AG04450 (cell line): ENCODE measurements at places on chromosomes 13 and 19.

GRCh38 chr13:40213779-40214178 is 452.7 kb downstream of the FOXO1 start:
- no peak for DNase-seq

GRCh38 chr13:104389691-104390090 is 1323.5 kb upstream of the SLC10A2 start:
- DNase-seq: no peak

DNA sequence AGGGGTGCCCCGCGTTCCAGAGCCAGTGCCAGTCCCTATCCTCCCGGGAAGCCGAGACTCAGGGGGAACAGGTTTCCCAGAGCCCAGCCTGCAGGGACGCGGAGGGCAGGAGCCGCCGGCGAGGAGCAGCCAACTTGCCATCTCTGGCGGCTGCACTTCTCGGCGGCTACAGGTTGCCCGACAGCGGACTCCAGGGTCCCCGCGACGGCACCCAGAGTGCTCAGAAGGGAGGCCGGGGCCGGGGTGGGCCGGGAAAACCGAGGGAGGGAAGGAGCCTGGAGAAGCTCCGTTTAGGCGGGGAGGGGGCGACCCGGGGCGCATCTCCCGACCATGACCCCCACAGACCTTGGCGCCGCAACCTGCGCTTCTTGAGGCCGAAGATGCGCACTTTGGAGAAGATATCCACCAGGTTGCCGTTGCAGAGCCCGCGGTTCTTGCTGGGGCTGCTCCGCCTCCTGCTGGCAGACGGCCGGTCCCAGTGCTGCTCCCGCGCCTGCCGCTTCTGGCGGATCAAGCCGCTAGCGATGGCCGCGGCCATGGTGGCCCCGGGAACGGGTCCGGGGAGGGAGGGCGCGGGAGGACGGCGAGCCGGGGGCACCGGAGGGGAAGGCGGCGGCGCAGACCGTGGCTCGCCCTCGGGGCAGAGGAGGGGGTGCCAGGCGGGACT is 463.8 kb downstream of the ITGBL1 start:
- no peak for DNase-seq

DNA sequence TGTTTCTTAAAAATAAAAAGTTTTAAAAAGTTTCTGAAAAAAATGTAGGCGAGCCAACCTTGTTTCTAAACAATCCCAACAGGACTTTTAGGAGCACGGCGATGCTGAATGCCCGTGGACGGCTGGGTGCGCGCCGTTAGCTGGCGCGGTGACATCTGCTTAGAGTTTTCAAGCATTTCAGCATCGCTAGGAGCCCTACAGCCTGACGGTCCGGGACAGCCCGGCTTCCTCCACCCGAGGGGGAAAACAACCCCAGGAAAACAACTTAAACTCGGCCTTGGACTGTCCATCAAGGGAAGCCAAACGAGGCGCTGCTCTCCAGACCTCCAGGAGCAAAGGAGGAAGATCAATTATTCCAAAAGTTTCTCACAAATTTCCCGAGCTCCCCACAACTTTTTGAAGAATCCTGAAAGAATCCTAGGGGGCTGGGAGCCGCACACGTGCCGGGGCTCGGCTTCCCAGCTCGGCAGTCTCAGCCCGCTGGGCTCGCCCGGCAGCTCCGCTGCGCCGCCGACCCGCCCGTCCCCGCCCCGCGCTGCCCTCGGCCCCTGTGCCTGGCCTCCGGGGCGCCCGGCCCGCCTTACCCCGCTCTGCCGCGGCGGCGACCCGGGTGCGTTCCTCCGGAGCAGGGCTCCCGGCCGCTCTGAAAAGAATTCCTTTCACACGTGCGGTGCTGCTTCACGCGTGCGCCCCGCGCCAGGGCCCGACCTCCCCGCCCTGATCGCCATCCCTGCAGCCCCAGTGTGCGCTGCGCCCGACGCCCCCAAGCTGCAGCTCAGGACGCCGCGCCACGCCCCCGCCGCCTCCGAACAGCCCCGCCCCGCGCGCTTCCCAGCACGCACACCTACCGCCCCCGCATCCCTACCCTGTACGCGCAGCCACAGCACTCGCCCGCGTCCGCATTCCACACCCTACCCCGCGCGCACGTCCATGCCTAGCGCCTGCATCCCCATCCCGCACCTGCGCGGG is at the start of gene GJA3:
GJA3 (minus strand) TSS at position 747 of the 969 bp plus-strand sequence. CDS start 17,764 bp downstream, outside the sequence.
- DNase-seq: no peak

DNA sequence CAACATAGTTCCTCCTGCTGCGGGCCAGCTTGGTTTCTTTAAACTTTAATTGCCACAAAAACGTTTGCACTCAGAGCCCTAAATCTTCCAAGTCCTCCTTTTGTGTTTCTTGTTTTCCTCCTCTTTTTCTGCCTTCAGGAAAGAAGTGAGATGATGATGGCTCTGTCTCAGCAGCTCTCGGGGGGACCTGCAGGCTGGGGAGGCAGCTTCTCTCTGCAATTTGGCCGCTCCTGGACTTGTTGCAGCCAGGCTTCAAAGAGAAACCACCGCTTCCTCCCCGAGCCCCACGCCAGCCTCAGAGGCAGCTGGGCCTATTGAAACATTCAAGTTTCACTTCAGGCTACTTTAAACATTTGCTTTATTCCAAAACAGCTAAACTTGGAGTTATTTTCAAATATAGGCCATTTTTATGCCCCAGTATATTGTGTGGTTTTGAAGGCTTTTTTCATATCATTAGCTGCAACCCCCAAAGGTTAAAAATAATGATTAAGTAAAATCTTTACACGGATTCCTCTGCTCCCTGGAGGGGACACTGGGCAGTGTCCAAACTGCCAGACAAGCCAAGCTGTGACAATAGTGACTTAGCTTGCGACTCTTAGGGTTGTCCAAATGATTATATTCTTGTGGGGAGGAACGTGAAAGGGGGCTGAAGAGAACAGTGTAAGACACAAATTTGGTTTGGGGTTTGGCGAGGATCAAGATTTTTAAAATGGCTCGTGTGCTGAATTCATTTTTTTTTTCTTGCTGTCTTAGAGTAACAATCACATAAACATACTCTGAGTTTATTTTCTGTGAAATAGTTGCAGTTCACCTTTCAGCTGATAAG is 330.8 kb downstream of the DLEU7 start:
- no peak for DNase-seq

- no peak for DNase-seq
These were observed 5.3 kb downstream of the FGF21 start for GRCh38 chr19:48760504-48761205.

DNA sequence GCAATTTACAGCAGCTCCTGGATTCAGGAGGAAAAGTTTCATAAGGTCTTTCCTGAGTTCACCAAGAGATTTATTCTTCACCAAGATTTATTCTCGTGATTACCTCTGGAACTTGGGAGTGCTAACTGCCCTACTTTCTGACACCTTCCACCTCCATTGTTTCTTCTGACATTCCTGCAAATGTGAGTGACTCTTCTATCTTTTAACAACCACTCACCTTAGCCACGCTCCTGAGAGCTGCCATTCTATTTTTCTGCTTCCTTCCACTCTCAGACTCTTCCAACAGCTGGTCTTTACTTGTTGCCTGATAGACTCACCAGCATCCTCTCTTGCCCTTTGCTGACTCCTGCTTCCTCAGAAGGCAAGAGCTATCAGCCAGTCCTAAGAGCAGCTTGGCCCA is 11.5 kb upstream of the CBY2 start:
- DNase-seq: no peak

GRCh38 chr19:41887711-41888382 is 4.9 kb downstream of the ARHGEF1 start:
- DNase-seq: no peak

DNA sequence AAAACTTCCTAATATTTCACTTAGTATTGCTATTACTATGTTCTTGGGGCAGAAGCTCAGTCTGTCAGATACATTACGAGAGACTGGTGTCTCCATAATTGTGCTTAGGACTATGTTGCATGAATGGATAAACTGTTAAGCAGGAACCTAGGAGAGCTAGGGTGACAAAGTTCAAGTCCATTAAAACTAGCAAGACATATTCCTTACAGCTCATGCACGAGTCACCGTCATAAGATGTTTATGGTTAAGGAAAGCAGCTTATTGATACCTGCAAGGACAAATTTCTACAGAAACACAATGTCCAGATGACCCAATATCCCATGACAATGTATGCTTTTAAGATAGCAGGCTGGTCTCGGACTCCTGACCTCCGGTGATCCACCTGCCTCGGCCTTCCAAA is 5.7 kb upstream of the ZNF813 start:
- DNase-seq: no peak

- no peak for DNase-seq
These were observed 5.3 kb downstream of the FXYD3 start for GRCh38 chr19:35120898-35121297.

DNA sequence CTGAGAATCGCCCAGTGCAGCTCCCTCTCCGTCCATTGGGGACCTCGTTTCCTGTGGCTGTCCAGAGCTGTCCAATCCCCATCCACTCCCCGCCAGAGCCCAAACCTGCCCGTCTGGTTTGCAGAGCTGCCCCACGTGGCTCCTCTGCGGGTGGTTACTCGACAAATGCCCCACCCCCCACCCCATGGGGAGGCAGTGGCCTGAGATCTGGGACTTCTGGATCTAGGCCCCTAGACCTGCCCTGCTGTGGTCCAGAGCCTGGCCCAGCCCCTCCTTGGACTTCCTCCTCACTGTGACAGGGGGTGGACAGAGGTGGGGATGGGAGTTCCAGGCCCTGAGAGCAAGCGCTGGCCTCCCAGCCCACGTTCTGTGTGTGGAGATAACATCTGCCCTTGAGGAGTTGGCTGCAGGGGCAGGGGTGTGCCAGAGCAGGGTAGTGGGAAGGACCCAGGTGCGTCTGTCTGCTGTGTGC is 29.1 kb downstream of the PAK4 start:
- no peak for DNase-seq

- DNase-seq: no peak
These were observed 5.7 kb downstream of the ZNF574 start for GRCh38 chr19:42081584-42082203.

GRCh38 chr19:5255602-5256231 is 84.9 kb downstream of the PTPRS start:
- no peak for DNase-seq

- DNase-seq: no peak
These were observed 3.9 kb downstream of the TTYH1 start for GRCh38 chr19:54418930-54419800.

- no peak for DNase-seq
These were observed 2.2 kb downstream of the HCST start for GRCh38 chr19:35904311-35905068.
